Activated T-cell treated with anti-CD3 and anti-CD28 coated beads, Interleukin-2, amount 50 U/mL, for 1 hour (primary cell): ENCODE measurements at places on chromosomes 3 and 15.

GRCh38 chr3:175257123-175257522 is 398.0 kb downstream of the NAALADL2 start:
- no peak for DNase-seq

- no peak for DNase-seq
Observed at GRCh38 chr15:84057714-84058331, 177.8 kb upstream of the GOLGA6L4 start.

- no peak for DNase-seq
Observed at GRCh38 chr15:90583471-90584252, 53.9 kb downstream of the CRTC3 start.

GRCh38 chr3:191253089-191253799 is 54.2 kb downstream of the OSTN start:
- no peak for DNase-seq

- DNase-seq: no peak
Observed at GRCh38 chr3:113132571-113132996, 78.8 kb upstream of the BOC start.

- no peak for DNase-seq
Observed at GRCh38 chr3:188687389-188687788, 484.4 kb upstream of the TPRG1 start.

DNA sequence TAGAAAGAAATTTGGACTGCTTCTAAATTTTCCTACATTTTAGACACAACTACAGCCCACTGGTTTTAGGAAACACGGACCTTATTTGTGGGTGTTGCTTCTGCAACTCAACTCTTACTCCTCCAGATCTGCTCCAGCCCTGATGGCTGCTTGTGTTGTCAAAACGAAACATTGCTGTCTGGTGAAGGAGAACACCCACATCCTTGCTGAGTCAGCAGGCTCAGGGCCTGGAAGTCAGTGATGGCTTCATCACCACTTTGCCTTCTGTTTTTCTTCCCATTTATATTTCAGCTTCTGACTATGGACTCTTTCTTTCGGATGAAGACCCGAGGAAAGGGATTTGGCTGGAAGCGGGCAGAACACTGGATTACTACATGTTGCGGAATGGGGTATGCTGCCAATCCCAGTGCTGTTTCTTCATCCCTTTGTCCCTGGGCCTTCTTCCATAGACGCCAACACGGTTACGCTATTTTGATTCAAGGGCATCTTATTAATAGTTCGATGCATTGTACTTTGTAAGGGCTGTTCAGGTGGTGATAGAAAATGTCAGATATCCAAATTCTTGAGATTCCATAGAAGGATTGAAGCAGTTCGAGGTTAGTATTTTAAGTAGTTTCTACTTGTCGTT is 392.6 kb upstream of the TPM1 start:
- no peak for DNase-seq

DNA sequence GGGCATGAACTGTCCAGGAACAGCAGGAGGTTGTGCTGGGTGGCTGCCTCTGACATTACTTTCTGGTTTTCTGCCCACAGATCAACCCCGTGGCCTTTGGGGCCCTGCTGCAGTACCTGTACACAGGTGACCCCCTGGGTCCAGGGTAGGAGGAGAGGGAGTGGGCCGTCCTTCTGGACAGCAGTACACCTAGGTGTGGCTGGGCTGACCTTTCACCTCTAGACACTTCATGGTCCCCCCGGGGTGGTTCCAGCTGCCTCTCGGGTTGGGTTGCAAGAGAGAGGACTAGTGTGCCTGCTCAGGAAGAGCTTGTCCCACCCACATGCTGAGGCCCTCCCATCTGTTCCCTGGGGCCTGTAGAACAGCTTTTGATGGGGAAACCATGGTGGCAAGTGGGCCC is 3.7 kb downstream of the ABTB1 start:
- no peak for DNase-seq

DNA sequence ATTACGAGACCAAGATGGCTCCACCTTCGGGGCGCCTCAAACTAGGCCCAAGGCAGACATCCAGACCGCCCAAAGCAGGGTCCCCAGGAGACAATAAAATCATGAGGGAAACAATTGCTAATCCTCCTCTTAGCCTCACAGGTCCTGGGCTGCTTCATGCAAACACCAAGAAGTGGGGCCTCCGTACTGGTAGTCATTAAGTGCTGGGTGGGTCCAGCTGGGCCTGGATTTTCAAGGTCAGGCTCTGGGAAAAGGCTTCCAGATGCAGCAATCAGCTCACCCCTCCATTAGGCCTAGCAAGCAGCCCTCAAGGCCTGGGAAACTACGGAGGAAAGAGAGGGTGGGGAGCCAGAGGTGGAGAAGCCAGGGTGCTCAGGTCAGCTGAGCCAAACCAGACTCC is 634 bp downstream of the FBXL22 start:
- no peak for DNase-seq

DNA sequence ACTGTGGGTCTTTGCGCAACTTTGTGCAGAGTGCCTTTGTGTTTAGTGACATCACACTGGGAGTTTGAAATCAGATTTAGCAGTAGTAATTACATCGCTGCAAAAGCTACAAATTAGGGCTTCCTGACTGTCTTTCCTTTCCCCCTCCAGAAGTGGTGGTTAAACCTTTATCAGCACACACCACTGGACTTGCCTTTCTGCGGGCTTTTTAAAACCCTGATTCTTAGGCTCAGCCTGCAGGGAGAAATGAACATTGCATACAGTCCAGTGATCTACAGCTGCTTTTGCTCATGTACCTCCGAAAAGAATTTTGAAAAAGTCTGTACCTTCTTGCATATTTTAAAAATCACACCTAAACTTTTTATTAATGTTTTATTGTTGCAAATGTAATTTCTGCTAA is 219.7 kb upstream of the NAALADL2 start:
- no peak for DNase-seq

DNA sequence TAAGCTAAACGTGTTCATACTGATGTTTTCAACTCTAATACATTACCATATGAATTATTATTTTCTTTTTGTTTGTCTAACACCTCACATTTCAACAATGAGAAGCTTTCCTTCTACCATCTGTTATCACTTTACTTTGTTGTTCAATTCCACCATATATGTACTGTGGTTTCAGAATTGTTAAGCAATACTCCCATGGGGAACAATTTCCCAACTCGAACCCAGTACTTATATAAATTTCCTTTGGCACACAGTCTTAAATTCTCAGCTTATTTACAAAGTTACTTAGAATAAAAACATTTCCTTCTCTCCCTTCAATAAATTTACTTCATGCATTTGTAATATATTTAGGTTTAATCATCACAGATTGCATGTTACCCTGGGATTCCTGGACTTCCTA is 1764.4 kb downstream of the OTOL1 start:
- no peak for DNase-seq

DNA sequence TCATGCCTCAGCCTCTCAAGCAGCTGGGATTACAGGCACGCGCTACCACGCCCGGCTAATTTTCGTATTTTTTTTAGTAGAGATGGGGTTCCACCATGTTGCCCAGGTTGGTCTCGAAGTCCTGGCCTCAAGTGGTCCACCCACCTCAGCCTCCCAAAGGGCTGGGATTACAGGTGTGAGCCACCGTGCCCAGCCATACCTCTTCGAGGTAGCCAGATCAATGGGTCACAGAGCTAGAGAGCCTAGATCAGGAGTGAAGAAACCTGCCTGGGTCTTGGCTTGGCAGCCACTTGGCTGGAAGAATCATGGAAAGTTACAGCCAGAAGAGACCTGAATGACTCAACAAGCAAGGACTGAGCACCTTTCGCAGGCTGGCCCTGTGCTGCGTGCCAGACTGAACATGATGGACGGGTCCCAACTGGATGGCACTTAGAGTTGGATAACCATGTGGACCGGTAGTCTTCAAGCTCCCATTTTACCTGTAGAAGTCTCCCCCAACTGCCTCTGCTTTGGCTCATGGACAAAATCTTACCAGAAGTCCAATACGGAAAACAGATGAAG is 29.7 kb downstream of the GNB5 start:
- DNase-seq: no peak

DNA sequence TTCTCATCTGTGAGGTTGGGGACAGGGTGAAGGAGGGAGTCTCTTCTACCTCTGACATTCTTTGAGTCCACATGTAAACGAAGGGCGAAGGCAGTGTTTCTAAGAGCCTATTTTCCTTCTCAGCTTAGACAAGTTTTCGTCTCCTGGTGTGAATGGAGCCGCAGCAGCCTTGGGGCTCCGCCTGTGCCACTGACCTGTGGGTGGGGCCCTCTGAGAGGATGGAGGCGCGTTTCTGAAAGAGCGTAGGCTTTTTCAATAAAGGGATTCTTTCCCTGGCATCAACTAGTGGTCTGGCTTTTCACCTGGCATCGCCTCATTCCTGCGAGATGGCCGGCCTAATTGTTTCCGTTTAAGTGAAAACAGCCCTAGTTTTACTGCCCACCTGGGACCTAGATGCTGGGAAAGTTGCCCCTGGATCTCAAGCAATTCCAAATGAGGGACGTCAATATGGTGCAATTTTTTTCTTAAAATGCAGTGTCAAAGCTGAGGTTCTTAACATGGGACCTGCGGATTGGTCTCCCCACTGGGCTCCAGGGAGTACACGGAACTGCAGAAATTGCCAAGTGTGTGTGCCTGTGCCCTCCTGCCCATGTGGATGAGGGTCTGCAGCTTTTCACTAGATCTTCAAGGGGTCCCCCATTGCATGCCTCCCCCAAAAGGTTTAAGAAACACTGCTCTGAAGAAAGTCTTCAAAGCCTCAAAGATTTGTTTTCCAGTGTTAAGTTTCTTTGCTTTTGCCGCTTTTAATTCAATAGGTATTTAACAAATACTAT is 958 bp downstream of the GLDN start:
- no peak for DNase-seq

- DNase-seq: no peak
Observed at GRCh38 chr3:183117056-183117455, 17.8 kb upstream of the MCCC1 start.

DNA sequence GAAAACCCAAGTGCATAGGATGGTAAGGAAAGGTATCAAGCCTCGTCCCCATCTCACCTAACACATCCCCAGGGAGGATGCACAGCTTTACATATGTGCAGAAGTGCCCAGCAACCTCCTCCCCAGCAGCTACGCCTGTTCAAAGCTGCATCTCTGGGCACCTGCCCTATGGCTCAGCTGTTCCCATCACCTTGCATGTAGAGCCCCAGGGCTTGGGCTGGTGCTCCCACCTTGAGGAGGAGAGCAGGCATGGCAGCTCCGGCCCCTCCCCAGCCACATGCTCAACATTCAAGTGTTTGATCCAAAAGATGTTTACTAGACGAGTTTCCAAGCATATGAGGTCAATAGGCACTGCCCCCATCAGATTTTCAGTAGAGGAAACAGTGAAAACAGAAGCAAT is 173.5 kb downstream of the ATP10A start:
- no peak for DNase-seq

DNA sequence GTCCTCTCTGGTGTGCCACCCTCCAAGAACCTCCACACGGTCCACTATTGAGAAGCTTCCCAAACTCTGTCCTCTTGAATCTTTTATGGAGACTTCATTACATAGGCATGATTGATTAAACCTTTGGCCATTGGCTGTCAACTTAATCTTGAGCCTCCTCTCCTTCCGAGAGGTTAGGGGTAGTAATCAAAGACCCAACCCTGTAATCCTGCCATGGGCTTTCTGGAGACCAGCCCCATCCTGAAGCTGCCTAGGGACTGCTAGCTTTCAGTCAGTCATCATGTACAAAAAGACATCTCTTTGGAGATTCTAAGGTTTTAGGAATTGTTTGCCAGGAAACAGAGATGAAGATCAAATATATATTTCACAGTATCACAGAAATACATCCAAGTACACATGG is 37.0 kb downstream of the APH1B start:
- DNase-seq: no peak

- no peak for DNase-seq
Observed at GRCh38 chr15:59376733-59377132, 4.1 kb upstream of the MYO1E start.

- no peak for DNase-seq
Observed at GRCh38 chr3:150035301-150035779, 64.6 kb upstream of the PFN2 start.

DNA sequence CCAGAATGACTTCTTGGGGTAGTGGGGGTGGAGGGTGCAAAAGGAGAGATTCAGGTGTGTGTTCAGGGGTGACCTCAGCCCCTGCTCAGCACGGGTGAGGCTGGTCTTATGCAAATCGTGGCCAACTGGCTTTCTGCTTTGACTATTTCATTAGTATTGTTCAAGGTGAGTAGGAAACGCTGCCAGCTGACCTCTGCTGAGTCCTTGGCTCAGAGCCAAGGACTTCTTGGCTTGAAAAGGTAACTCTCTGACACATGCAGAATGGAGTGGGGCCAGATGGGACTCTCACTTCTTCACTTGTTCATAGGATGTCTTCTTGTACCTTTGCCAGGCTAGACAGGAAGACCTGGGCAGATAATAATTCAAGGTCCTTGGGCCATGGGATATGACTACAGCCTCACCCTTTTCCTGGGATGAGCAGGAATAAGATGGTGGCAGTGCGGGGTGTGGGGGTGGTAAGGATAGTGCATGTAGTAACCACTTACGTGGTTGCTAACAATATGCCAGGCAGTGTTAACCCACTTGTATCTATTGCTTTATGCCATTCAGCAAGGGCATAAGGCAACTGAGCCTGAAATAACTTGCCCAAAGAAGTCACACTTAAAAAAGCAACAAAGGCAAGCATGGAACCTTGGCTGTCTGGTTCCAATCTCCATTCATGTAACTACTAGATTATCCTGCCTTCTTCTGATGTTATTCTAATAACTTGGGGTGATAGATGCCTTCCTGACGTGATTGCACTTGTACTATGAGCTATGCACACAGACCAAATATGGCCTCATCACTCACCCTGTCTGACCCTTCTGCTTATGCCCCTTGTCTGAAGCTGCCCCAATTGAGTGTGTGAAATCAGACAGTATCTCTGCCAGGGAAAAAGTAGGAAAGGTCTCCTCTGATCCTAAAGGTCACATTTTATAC is 193.1 kb downstream of the NR1D2 start:
- no peak for DNase-seq

GRCh38 chr3:170589113-170589512 is 3.2 kb upstream of the SLC7A14 start:
- no peak for DNase-seq

DNA sequence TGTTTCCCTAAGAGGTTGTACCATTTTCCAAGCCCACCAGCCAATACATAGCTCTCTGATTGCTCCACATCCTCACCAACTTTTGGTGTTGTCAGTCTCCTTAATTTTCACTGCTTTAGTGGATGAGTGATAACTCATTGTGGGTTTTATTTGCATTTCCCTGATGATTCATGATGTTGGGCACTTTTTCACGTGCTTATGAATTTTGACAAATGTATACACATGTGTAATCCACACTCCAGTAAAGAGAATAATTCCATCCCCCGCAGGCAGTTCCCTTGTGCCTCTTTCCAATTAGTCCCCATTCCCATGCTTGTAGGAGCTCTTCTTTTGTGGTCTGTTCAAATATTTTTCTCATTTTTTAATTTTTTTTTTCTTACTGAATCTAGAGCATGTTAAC is 52.4 kb downstream of the ANP32A start:
- no peak for DNase-seq

GRCh38 chr15:51243774-51244173 is 94.6 kb downstream of the CYP19A1 start:
- DNase-seq: no peak

- DNase-seq: no peak
Observed at GRCh38 chr3:55690726-55691125, 203.6 kb upstream of the WNT5A start.
